CD4-positive, alpha-beta T cell treated with Interferon alpha-2 for 1 hour (primary cell): ENCODE measurements at places on chromosomes 4 and X.
A peak's percentile ranks its signal among the peaks of the same experiment; 100 is the strongest.

GRCh38 chr4:146369446-146369845, 152.3 kb downstream of the SLC10A7 start:
- no peak for DNase-seq

DNA sequence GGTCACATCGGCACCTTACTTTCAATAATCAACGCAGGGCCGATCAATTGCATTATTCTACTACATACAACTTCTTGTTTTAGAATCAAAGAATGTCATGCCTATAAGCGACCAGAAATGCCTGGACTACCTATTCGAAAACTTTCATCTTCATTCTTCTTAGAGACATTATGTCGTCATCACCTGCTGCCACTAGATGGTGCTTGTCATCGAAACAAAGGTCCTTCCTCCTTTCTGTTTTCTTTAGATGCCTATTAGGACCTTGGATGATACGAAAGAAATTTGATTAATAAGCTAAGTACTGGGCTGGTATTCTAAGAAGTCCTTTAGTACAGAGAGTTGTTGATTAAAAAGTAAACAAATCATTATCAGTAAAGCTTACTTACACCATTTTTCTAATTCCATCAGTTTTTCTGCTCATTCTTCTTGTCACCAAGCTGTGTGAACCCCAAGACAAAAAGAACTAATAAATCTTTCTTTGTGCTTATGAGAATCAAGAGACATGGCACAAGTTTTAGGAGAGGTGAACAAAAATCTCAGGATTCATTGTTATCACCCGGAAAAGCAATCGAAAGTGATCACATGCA, 154.5 kb upstream of the SLC4A4 start:
- peak; percentile 68 for DNase-seq

DNA sequence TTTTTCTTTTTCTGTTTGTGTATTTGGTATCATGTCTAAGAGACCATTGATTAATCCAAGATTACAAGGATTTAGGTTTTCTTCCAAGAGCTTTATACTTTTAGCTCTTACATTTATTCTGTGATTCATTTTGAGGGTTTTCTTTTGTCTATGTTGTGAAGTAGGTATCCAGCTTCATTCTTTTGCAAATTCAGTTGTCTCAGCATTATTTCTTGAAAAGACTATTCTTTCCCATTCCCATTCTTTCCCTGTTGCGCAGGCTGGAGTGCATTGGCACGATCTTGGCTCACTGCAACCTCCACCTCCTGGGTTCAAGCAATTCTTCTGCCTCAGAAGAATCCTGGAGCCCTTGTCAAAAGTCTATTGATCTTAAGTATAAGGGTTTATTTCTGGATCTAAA, 164.9 kb downstream of the NAA11 start:
- no peak for DNase-seq

DNA sequence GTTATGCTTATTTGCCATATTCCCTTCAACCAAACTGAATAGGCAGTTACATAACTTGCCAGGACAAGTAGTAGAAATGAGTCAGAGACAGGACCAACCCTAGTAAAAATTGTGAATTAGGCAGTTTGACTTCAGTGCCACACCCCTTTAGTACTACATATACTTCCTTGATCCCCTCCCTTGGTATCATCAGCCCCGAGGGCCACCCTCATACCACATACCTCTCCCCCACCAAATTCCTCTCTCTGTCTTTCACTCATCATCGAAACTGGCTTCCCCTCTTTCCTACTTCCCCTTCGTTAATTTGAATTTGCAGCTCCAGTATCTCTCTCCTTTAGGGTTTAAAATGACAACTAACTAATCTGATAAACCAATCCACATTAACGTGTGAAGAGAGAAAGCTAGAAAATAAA, 7.9 kb upstream of the PTPN13 start:
- DNase-seq = no peak

- DNase-seq = no peak
These were observed 58.2 kb upstream of the DIPK2B start for GRCh38 chrX:45258731-45259402.

GRCh38 chr4:147019091-147019490, 73.4 kb upstream of the TTC29 start:
- DNase-seq = peak; percentile 57

- no peak for DNase-seq
These were observed 557 bp upstream of the ARHGEF6 start for GRCh38 chrX:136781180-136781797.

GRCh38 chr4:175790083-175790482, 22.0 kb downstream of the GPM6A start:
- DNase-seq = no peak

DNA sequence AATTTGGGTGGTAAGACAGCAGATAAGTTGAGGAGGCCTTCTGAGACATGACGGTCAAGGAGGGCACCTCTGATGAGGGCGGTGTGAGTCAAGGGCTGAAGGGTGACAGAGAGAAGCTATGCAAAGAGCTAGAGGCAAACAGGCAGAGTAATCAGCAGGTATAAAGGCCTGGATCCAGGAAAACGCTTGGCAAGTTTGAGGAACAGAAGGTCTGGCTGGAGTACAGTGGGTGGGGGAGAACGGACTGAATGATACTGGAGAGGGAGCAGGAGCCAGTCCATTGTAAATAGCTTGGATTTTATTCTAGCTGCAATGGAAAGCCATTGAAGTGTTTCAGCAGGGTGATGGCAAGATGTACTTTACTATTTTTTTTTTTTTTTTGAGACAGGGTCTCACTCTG, 39.3 kb downstream of the RAB33B start:
- no peak for DNase-seq

DNA sequence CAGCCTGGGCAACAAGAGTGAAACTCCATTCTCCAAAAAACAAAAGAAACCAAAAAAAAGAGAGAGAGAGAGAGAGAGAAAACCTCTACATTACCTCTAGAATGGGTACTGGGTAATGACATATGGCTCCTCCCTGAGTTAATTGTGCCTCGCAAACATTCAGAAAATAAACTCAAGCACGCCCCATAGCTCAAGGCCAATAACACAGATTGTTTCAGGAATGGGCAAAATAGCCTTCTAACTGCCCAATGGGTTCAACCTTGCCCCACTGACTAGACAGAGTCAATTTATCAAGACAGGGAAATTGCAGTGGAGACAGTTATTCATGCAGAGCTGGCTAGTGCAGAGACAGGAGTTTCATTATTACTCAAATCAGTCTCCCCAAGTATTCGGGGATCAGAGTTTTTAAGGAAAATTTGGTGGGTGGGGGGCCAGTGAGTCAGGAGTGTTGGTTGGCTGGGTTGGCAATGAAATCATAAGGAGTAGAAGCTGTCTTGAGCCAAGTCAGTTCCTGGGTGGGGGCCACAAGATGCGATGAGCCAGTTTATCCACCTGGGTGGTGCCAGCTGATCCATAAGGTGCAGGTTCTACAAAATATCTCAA, 25.1 kb downstream of the NIPAL1 start:
- DNase-seq = no peak

DNA sequence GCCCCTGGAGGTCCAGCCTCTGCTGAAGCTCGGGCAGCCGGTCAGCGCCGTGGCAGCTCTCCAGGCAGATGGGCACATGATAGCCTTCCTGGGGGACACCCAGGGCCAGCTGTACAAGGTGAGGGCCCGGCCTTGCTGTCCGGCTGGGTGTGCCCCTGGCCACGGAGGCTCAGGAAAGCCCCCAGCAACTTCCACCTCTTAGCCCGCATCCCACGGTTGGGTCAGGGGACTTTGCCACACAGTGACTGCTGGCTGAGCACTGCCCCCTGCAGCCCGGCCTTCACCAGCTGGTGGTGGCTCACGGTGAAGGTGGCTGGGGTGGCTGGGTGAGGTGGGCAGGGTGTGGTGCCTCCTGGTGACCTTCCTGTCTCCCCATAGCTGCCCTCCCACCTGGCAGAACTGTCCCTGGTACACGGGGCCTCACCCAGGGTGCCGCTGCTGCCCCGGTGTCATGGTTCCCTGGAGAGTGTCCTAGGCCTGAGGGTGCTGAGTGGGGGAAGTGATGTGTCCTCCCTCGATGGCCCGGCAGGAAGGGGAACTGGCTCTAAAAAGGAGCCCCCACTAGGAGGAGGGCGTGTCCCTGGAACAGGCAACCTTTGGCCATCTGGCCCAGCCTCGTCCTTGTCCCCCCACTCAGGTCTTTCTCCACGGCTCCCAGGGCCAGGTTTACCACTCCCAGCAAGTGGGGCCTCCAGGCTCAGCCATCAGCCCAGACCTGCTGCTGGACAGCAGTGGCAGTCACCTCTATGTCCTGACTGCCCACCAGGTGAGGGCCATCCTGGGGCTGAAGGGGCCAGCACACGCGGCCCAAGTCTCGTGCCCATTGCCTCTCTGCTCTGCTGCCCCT, 4.5 kb downstream of the PLXNB3 start:
- DNase-seq = no peak

GRCh38 chrX:140318296-140318695, 186.6 kb downstream of the SOX3 start:
- DNase-seq = no peak

GRCh38 chr4:146098397-146098796, 77.1 kb upstream of the LSM6 start:
- no peak for DNase-seq

- no peak for DNase-seq
These were observed 72.7 kb downstream of the EFNB1 start for GRCh38 chrX:68901519-68901918.

DNA sequence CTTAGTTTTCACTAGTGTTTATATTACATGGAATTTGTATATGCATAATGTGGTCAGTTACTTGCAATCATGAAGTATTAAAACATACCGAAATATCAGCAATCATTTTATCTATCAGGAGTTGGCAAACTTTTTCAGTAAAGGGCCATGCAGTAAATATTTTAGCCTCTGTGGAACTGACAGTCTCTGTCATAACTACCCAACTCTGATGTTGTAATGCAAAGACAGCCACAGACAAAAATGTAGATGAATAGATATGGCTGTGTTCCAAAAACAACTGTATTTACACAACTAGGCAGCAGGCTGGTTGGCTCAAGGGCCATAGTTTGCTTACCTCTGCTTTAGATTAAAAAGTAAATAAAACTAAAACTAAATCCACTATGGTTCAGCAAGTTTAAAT, 200.2 kb downstream of the HS3ST1 start:
- DNase-seq = no peak

DNA sequence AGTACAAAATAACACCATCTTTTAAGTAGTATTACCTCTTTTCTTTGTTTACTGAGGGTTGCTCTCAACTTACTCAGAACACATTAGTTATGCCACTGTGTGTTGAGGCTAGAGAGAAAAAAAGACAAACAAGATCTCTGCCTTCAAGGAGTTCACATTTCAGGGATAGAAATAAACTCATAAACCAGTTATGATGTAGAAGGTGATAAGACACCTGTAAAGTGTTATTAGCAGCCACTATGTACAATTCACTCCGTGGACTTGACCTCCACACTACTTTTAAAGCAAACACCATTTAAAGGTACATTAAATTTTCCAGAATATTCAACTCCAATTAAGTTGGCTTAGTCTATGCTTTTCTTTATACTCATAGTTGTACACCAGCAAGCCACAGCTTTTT, 278.0 kb downstream of the PDGFC start:
- no peak for DNase-seq

DNA sequence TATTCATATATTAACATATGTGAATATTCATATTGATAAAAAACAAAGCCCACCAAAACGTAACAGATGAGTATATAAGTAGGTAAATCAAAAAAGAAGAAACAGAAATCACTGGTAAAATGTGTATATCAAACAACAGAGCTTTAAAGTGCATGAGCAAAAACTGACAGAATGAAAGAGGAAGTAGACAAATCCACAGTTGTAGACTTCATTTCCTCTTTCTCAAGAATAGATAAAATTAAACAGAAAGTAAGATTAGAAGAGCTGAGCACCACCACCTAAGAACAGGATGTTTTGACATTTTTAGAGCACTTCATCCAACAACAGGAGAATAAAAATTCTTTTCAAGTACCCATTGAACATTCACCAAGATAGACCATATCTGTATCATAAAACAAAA, 64.6 kb downstream of the CNKSR2 start:
- peak; percentile 25 for DNase-seq

GRCh38 chr4:14928035-14928434, 74.2 kb upstream of the CPEB2 start:
- DNase-seq = no peak

GRCh38 chr4:53900271-53900649, 164.1 kb downstream of the CHIC2 start:
- no peak for DNase-seq

- no peak for DNase-seq
These were observed 399.9 kb upstream of the CNKSR2 start for GRCh38 chrX:20974326-20974725.

- no peak for DNase-seq
These were observed 237.5 kb downstream of the SHOX start for GRCh38 chrX:867966-868647.

DNA sequence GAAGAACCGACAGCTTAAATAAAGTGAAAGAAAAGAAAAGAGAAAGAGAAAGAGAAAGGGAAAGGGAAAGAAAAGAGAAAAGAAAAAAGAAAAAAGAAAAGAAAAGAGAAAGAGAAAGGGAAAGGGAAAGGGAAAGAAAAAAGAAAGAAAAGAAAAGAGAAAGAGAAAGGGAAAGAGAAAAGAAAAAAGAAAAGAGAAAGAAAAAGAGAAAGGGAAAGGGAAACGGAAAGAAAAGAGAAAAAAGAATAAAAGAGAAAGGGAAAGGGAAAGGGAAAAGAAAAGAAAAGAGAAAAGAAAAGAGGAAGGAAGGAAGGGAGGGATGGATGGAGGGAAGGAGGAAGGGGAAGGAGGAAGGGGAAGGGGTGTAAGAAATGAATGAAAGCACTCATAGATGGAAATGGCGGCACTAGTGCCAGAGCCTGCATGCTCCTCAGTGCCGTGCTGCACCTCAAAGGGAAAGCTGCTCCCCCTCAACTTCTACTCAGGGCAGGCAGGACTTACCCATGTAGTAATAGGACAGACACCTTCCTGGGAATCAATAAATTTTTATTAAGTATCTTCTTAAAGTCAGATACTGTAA, 70.7 kb downstream of the AFAP1 start:
- DNase-seq = no peak

DNA sequence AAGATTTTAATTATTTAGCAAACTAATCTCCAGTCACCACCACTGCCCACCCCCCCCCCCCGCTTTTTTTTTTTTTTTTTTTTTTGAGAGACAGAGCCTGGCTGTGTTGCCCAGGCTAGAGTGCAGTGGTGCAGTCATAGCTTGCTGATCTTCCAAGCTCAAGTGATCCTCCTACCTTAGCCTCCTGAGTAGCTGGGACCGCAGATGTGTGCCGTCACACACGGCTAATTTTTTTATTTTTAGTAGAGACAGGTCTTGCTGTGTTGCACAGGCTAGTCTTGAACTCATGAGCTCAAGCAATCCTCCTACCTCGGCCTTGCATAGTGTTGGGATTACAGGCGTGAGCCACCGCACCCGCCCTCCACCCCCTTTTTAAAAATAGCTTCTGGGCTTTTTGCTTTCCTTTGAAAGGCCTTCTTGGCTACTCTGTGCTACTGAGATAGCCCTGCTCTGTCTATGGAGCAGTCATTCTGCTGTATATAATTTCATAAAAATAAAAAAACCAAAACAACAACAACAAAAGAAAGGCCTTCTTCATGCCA, 18.7 kb downstream of the TXLNG start:
- no peak for DNase-seq

DNA sequence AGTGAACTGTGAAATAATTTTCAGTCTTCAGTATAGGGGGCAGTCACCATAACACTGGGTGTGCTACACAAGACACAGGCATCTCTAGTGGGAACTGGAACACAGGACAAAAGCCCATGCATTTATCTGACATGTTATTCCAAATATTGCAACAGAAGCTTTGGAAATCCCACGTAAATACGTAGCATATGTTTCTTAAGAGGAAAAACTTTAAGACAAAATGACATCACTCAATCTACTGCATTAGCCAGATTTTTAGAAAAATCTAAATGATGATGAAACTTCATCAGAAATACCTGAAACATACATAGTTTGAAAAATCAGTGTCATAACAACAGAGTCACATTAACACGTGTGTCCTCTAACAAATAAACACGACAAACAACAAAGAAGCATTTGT, 14.5 kb downstream of the SHISA3 start:
- no peak for DNase-seq
